ENCODE measurements at places on chromosomes 7 and 10.

GRCh38 chr7:154919344-154920225 lies 83.3 kb downstream of the PAXIP1 start:
- peaks cover 3% of the 10 kb centered on the region for H3K27me3 ChIP-seq
- no peak overlapping the region for H3K27ac ChIP-seq
- no peaks in the 10 kb centered on the region for H3K36me3 ChIP-seq
- H3K4me3 ChIP-seq: no peak overlapping the region
- DNase-seq: no peak
- no peaks in the 10 kb centered on the region for H3K4me1 ChIP-seq

DNA sequence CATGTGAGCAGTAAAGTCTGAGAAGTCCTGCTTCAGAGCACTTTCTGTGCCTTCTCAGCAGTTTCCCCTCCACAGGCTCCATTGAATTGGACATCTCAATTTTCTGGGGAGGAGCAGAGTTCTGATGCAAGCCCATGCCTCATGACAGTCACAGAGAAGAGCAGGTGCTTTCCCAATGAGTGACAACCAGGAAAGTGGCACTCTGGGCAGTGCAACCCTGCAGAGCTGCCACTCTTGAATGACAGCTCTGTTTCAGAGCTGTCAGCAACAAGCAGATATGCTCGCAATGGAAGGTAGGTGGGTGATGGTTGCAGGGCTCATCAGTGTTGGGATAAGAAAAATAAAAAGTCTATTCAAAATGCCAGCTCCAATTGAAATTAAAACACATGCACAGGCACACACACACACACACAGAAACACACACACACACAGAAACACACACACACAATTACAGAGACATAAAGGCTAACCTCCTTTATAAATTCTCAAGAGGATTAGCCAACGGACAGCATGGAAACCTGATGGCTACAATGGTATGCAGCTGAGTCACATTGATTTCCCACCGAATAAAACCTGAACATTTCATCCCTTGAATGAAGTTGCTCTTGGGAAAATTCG lies 50.5 kb downstream of the C10orf67 start:
- H3K4me1 ChIP-seq: no peaks in the 10 kb centered on the region
- H3K27me3 ChIP-seq: peaks cover 33% of the 10 kb centered on the region
- H3K4me3 ChIP-seq: no peak overlapping the region
- no peaks in the 10 kb centered on the region for H3K36me3 ChIP-seq

- no peak overlapping the region for H3K4me3 ChIP-seq
- H3K27me3 ChIP-seq: no peaks in the 10 kb centered on the region
- no peaks in the 10 kb centered on the region for H3K36me3 ChIP-seq
- H3K27ac ChIP-seq: no peak overlapping the region
- no peaks in the 10 kb centered on the region for H3K4me1 ChIP-seq
These were observed 311.2 kb upstream of the SEMA3D start for GRCh38 chr7:85498031-85498430.

DNA sequence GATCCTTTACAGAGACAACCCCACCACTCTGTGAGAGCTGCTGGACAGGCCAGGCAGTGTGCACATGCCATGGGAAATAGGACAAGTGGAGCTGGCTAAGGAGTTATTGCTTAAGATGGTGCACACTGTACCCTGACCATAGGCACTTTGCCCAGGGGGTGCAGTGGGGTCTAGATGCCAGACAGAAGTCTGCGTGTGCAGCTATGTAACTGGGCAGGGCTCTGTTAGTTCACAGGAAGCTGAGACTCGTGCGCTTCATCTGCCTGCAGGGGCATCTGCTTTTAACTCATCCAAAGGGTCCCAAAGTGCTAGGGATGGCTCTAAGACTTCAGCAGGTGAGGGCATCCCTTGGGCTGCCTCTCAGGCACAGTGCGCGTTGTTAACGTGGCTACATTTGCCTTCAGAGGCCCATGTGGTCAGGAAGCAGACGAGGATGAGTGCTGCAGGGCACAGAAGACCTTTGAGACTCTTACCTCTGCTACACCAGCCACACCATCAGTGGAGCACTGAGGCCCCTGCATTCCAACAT lies 77.7 kb upstream of the GPR26 start:
- no peaks in the 10 kb centered on the region for H3K36me3 ChIP-seq
- H3K4me3 ChIP-seq: no peak overlapping the region
- no peak overlapping the region for H3K27ac ChIP-seq

DNA sequence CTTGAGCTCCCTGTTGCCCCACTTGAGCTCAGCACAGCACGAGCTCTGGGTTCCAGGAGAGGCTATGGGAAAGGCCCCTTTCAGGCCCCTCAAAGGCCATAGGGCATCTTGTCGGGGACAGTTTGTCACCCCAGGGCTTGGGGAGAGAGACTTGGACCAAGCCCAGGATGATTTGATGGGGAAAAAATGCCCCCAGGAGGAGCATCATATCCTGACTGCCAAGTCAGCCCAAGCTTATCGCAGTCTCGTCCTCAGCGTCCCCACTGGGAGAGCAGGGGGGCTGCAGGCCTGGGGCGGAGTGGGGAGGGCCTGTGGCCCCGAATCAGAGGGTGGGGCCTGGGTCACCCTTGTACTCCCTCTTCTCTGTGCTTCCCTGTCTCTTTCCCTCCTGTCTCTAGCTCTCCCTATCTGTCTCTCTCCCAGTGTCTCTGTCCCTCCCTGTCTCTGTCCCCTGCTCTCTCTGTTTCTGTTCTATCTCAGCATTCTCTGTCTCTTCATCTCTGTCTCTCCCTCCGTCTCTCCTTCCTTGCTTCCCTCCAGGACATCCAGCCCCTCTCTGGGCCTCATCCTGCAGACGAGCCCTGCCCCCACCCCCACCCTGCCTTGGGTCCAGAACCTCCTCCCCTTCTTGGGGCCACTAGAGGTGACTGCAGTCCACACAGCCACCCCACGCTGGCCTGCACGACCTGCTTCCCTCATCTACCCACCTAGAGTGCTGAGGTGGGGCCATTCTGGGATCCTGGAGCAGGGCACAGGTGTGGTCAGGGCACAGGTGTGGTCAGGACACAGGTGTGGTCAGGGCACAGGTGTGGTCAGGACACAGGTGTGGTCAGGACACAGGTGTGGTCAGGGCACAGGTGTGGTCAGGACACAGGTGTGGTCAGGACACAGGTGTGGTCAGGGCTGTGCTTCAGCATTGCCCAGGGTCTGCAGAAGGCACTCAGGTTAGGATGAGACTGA lies 17.3 kb upstream of the GRIFIN start:
- no peak overlapping the region for H3K4me3 ChIP-seq
- no peak overlapping the region for H3K27ac ChIP-seq
- no peaks in the 10 kb centered on the region for H3K4me1 ChIP-seq
- H3K36me3 ChIP-seq: no peaks in the 10 kb centered on the region
- DNase-seq: no peak

DNA sequence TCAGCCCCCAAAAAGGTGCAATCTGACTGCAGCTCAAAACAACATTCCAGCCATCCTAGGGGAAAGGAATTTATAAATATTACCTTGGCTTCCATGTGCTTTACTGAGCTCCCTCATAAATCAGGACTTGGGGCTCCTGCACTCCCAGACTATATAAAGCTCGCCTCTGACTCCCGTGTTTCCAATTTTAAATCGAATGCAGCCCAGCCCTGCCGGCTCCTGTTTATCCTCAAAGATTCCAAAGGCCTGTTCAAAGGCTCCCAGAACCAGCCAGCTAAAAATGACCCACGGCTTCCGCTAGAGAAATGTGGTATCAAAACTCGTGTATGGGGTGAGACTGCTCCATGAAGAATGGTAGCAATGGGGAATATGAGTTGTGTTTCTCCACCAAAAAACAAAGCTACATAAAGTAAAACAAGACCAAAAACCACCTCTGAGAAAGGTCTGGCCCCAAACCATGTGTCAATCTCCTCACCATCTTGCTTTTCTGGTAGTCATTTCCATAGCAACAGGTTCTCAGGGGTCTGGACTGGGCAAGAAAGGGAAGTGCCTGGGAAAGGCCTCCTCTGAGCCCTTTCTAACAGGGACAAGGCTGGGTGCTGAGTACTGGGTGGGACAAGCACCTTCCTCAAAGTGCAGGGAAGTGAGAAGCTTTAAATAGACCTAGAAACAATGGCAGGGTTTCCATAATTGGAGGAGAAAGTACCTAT lies 5.1 kb downstream of the CALML3 start:
- peaks cover 2% of the 10 kb centered on the region for H3K4me1 ChIP-seq
- H3K36me3 ChIP-seq: no peaks in the 10 kb centered on the region
- no peak overlapping the region for H3K27ac ChIP-seq
